Nucleus accumbens (tissue), 56 donors: ENCODE measurements at places on chromosomes 3 and 15.

GRCh38 chr3:71636482-71636881 is 53.0 kb upstream of the FOXP1 start:
- DNase-seq, result no peak

DNA sequence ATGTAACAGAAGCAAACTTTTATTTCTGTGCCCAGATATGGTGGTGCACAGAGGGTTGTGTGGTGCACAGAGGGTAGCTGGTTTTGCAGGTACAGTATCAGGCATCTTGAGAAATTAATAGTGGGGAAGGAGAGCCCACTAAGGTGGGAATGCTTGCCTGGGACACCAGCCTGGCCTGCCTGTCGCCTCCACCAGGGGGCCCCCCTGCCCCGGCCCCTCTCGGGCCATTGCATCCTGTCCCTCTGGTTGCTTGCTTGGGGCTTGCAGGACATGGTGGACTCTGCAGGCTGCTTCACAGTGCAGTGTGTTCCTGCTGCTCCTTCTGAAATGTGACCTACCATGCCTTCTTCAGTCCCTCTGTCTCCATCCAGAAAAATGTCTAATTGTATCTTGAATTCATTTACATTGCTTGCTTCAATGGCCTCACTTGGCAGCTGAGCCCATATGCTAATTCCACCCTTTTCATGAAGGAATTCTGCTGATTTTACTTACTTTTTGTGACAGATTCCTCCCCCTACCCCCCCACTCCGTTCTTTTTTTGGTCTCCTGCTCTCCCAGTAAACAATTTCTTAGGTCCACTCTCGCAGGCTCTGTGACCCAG is 73.6 kb downstream of the EEFSEC start:
- DNase-seq, result no peak

GRCh38 chr3:176403531-176403930 is 793.8 kb downstream of the TBL1XR1 start:
- DNase-seq, result no peak

- DNase-seq, result peak; percentile 9
Observed at GRCh38 chr15:81410318-81410753, 36.3 kb upstream of the TMC3 start.

- no peak for DNase-seq
Observed at GRCh38 chr15:41692049-41692448, 31.8 kb downstream of the MGA start.

DNA sequence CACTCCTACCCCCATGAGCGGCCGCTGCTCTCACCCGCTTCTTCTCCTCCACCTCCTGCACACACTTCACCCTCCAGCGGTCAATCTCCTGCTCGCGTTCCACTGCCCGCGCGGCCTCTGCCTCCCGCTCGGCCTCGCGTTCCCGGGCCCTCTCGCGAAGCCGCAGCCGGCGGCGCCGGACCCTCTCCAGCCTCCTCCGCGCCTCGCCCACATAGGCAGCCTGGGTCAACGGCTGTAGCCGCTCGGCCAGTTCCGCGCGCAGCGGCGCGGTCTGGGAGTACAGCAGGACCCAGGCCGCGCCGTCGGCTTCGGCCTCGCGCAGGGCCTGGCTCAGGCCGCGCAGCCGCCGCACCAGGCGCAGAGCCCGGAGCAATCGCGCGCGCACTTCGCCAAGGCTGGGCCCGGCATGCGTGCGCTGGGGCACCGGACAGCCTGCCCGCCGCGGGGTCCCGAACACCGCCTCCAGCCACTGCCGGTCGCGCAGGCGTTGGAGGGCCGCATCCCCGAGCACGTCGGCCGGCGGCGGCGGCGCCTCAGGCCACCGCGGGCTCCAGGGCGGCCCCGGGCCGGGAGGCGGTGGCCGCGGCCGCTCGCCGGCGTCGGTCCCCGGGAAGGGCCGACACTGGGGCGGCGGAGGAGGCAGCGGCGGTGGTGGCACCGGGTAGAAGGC is 595 bp downstream of the PDCD7 start:
- DNase-seq, result no peak

DNA sequence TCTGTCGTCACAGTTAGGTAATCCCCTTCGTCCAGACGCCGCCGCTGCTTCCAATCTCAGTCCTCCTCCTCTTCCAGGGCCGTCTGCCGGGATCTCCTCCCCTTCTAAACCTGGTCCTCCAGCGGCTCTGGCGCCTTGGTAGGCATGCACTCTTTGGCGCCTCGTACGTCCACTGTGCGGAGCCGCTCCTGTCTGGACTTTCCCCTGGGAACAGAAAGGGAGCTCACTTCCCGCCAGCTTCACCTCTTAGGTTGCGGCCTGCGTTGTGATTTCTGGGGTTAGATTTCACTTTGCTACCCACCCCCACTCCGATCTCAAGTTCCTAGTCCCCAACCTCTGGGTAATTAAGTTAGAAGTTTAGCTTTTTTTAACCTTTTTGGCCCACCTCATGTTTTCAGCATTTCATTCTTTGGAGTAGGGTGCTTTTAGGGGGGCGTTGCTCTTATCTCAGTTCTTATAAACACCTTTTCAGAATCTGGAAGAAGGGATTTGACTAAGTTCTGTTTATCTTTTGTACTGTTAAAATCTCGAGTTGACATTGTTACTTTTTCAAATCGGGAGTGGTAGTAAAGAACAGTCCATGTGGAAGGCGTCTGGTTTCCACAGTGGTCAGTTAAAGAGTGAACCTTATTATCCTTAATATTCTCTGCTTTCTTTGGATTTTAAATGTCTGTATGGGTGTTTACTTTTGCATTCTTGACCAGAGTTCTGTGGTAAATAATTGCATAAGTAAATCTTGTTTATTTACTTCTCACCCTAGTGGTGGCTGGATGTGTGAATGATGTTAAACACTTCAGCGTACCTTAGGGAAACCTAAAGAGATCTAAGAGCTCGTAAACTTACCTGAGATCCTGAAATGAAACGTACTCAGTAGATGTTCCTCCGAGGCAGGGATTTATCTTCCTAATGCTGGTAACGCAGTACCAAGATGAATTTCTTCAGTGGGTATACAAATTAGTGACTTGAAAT is 611 bp downstream of the CTDSPL2 start:
- no peak for DNase-seq

DNA sequence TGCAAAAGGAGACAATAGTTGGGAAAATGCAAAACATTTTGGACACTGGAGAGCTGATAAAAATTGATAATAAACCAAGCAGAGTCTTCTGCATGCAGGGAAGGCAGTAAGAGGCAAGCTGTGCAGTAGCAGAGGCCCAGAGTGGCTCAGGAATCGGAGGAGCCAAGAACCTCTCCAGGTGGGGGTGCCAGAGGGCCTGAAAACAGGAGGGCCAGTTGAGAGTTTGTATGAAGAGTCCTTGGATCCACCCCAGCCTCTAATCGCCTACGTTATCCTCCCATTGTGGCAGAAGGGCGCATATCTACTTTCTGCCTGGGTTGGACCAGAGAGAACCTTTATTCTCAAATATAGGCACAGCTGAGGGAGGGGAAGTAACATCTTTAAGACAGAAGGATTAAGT is 48.9 kb upstream of the RBP1 start:
- DNase-seq, result no peak

DNA sequence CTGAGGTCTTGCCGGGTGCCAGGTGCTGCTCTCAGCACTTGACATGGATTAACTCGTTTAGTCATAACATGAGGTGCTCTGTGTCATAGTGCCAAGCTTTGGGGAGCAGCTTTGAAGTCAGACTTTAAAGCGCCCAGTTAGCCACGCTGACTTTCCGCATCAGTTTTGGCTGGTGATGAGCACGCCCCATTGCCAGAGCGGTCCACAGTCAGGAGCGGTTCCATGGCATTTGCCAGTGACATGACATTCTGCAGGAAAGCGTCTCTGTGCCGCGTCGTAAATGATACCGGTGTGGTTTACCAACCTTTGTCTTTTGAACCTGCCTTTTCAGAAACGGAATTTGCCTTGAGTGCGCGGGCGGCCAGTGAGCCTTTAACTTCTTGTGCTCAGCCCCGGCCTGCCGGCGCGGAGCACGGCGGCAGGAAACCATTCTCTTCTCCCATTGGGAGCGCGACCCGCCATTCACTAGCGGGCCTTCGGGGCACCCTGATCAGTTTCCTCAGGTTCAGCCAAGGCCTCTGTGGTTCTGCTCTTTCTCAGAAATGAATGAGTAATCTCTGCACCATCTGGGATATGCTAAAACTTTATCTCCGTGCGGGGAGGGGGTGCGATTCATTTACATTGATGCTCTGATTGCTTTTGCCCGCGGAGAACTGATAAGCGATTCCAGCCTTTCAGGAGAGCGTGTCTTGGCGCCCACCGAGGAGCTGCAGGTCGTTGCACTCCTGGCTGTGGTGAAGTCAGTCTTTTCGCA is 1.7 kb upstream of the SLC2A2 start:
- DNase-seq, result peak; percentile 6

DNA sequence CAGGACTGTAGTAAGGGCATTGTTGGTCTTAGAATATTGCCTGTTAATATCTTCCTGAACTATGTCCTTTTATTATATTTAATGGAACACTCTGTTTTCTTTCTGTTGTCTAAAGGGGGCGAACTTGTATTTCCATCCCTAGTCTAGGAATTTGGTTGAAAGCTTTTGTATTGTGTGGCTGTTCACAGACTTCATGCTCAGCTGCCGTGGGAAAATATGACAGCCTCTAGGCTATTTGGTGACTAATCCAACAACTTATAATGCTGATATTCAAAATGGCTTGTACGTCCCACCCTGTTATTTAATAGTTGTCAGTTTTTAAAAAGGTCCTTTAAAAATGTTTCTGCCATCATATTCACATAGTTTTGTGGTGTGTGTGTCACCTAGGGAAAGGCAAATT is 202.6 kb downstream of the KLHL25 start:
- no peak for DNase-seq

DNA sequence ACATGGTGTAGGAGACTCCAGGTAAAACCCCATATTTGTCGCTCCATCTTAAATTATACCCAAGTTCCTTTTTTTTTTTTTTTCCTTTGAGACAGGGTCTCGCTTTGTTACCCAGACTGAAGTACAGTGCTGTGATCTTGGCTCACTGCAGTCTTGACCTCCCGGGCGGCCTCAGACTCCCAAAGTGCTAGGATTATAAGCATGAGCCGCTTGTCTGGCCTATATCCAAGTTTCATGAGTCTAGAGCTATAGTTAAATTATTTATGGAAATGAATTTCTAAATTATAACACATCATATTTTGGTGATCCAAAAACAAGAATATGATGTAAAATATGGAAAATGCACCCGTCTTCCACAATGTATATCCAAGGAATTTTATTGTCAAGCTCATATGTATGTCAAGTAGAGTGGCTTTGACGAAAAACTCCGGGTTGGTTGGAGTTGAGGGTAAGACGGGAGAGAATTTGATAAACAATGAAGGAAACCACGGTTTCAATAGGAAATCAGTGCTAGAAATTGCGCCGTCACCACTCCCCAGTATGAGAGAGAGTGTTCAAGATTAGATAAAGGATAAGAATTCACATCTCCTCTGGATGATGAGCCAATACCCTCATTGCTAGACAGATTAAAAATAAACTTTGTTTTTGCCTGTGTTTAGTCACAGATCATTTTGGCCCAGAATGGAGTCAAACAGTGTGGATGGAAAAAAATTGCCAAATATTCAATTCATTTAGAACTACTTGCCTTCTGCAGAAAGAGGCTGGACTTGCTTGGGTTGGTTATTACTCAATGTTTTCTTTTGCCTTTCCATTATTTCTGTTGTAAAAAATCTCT is 209.2 kb upstream of the NR2F2 start:
- no peak for DNase-seq

- DNase-seq, result no peak
Observed at GRCh38 chr15:77440378-77440999, 19.8 kb downstream of the HMG20A start.

- DNase-seq, result no peak
Observed at GRCh38 chr15:53454843-53455721, 304.4 kb downstream of the WDR72 start.

GRCh38 chr15:81326466-81327212 is 2.7 kb upstream of the STARD5 start:
- no peak for DNase-seq
